ENCODE measurements at places on chromosomes 1 and 21.

DNA sequence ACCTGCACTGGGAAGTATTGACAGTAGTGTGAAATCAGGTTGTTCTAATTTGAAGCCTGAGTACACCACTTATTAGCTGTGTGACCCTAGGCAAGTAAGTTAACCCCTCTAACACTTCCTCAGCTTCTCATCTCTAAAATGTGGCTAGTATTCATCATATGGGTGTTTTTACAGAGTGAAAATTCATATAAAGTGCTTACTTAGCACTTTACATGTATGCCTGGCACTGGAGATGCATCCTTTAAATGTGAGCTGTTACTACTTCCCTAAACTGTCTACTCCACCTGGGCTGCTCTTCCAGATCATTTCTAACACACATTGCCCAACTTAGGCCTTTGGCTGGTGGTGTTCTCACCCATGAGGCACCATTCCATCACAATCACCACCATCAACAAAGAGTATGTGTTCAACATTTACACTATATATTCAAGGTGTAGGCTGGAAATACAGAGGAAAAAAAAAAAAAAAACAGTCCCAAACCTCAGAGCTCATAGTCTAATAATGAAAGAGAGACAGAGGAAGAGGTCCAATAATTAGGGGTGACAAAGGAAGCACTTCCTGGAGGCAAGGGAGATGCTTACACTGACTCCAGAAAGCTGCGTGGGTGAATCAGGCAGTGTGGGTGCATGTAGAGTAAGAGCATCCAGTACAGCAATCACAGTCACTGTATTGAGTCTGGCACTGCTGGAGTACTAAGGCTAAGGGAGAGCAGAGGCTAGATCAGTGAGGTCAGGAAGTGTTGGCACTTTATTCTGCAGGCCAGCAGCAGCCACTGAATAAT is 3.6 kb downstream of the STX6 start:
- no peak for DNase-seq

DNA sequence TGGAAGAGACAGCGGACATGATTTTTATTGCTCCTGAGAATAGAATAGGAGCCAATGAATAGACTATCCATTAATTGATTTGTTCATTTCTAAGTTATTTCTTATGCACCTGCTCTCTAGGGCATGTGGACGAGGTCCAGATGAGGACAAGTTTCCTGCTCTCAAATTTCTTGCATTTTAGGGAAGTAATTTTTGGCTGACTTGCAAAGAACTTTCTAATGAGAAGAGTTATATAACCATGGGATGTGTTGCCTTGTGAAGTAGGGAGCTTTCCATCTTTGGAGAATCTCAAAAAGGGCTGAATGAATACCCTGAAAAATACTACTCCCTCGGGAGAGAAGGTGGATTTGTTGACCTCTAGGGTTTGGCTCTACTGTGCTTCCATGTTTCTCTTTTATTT is 243.0 kb downstream of the KIF26B start:
- no peak for DNase-seq

DNA sequence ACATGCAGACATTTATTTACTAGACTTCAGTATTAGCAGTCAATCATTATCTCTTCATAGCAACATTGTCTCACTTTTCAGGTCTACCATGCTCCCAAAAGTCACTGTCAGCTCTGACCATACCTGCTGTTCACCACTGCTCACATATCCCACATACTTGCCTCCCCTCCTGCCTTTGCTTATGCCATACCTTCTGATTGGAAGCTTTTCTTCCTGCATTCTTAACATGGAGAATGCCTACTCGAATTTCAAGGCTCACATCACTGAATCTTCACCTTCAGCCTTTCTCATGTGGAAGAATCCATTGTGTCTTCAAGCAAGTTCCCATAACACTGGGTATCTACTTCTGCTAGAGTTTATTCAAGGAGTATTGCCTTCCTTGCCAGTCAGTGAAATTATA is 135.4 kb downstream of the NTNG1 start:
- DNase-seq = no peak

GRCh38 chr1:243798726-243799125 is 51.3 kb downstream of the AKT3 start:
- no peak for DNase-seq

GRCh38 chr1:203665993-203666392 is 39.4 kb downstream of the ATP2B4 start:
- no peak for DNase-seq

Data from memory B cell (primary cell).